ENCODE measurements at places on chromosomes 2 and 18.

GRCh38 chr2:98563394-98563793 lies 44.9 kb downstream of the COA5 start:
- peaks cover 34% of the 10 kb centered on the region for H3K36me3 ChIP-seq
- peak overlapping the region; percentile 44 for H3K27ac ChIP-seq
- no peak overlapping the region for H3K4me3 ChIP-seq
- peaks cover 33% of the 10 kb centered on the region for H3K4me1 ChIP-seq
- DNase-seq: no peak

- peaks cover 2% of the 10 kb centered on the region for H3K27me3 ChIP-seq
- no peak overlapping the region for H3K27ac ChIP-seq
- H3K4me3 ChIP-seq: no peak overlapping the region
- no peaks in the 10 kb centered on the region for H3K4me1 ChIP-seq
- H3K36me3 ChIP-seq: no peaks in the 10 kb centered on the region
- no peak for DNase-seq
Observed at GRCh38 chr2:84719434-84719833, 161.4 kb downstream of the TRABD2A start.

DNA sequence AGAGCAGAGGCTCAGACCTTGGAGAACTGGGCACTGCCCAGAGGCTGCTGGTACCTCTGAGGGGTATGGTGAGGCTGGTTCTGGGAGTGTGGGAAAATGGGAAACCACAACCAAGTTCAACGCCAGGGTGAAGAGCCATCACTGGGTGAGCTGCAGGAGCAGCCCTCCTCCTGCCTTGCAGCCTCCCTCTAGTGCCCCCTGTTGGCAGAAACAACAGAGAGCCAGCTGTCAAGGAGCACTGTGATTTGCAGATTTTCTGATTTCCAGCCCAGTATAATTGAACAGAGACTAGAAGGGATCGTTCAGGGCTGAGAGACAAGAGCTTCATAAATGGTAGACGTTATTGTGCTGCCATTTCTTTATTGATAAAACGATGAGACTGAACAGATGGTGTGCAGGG lies 50.5 kb downstream of the MAPK4 start:
- no peak overlapping the region for H3K27ac ChIP-seq
- H3K36me3 ChIP-seq: no peaks in the 10 kb centered on the region
- H3K4me3 ChIP-seq: no peak overlapping the region
- H3K4me1 ChIP-seq: no peaks in the 10 kb centered on the region
- H3K27me3 ChIP-seq: peaks cover 1% of the 10 kb centered on the region

DNA sequence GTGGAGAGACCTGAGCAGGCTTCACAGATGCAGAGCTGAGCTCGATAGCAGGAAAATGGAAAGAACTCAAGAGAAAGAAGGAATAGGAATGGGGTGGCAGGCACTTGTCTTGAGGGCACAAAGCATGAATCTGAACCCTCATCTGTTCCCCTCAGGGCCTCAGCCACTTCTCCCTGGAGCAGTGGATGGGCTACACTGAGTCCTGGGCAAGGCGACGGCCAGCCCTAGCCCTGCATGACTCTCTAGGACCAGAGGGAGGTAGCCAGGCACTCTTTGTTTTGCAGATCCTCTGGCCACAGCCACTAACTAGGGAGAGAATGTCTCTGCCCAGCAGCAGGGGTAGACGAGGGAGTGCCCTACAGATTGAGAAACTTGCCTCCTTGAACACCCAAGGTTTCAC lies 3.4 kb upstream of the TEX51 start:
- H3K4me3 ChIP-seq: no peak overlapping the region
- H3K27me3 ChIP-seq: no peaks in the 10 kb centered on the region
- no peak overlapping the region for H3K27ac ChIP-seq

DNA sequence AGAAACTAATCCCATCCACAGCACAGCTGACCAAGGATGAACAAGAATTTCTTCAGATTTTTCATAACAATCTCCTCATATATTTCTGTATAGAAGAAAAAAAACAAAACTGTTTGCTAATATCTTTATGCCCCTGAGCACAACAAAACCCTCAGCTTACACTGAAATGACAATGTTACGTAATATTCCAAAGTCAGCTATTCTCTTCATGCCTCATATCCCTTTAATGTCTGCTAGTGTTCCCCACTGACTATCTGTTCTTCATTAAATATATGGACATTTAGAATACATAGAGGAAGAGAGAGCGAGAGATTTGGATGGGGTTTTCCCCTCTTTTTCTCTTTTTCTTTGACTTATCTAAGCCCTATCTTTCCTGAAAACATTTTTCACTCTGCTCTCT lies 87.9 kb upstream of the GULP1 start:
- H3K4me3 ChIP-seq: no peak overlapping the region
- H3K27me3 ChIP-seq: no peaks in the 10 kb centered on the region
- DNase-seq: no peak
- no peaks in the 10 kb centered on the region for H3K4me1 ChIP-seq
- no peaks in the 10 kb centered on the region for H3K36me3 ChIP-seq

DNA sequence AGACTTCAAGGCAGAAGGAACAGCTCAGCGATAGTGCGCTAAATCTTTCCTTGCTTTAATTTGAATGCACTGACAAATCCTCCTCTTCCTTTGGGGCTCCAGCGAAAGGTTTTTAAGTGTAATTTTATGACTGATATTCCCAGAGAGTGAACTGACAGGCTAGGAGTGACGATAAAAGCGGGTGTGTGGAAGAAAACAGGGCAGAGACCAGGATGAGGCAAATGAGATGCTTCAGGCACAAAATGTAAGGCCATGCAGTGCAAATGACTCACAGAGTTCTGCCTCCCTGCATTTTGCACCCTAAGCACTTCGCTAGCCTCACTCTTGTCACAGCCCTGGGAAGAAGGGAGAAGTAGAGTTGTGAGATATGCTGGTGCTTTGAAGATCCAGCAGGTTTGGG lies 14.7 kb downstream of the KLHL23 start:
- H3K36me3 ChIP-seq: no peaks in the 10 kb centered on the region
- DNase-seq: no peak
- H3K27ac ChIP-seq: no peak overlapping the region
- no peaks in the 10 kb centered on the region for H3K27me3 ChIP-seq
- no peaks in the 10 kb centered on the region for H3K4me1 ChIP-seq
- H3K4me3 ChIP-seq: no peak overlapping the region

- no peaks in the 10 kb centered on the region for H3K4me1 ChIP-seq
- no peak for DNase-seq
- no peak overlapping the region for H3K27ac ChIP-seq
- H3K36me3 ChIP-seq: no peaks in the 10 kb centered on the region
Observed at GRCh38 chr2:46796843-46797625, 118.6 kb downstream of the MCFD2 start.

- H3K27ac ChIP-seq: no peak overlapping the region
- peaks cover 4% of the 10 kb centered on the region for H3K4me1 ChIP-seq
- no peak for DNase-seq
- H3K4me3 ChIP-seq: no peak overlapping the region
- H3K36me3 ChIP-seq: no peaks in the 10 kb centered on the region
- peaks cover 8% of the 10 kb centered on the region for H3K27me3 ChIP-seq
Observed at GRCh38 chr2:160142472-160142871, 57.6 kb downstream of the ITGB6 start.

- H3K27me3 ChIP-seq: peaks cover 5% of the 10 kb centered on the region
- no peak overlapping the region for H3K27ac ChIP-seq
- H3K4me1 ChIP-seq: no peaks in the 10 kb centered on the region
- no peak for DNase-seq
- no peaks in the 10 kb centered on the region for H3K36me3 ChIP-seq
- H3K4me3 ChIP-seq: no peak overlapping the region
Observed at GRCh38 chr2:95359031-95359430, 43.5 kb upstream of the FAHD2A start.

GRCh38 chr2:128637481-128638155 lies 318.9 kb upstream of the HS6ST1 start:
- H3K27me3 ChIP-seq: no peaks in the 10 kb centered on the region
- H3K36me3 ChIP-seq: no peaks in the 10 kb centered on the region
- H3K4me3 ChIP-seq: no peak overlapping the region
- H3K4me1 ChIP-seq: no peaks in the 10 kb centered on the region
- H3K27ac ChIP-seq: no peak overlapping the region

DNA sequence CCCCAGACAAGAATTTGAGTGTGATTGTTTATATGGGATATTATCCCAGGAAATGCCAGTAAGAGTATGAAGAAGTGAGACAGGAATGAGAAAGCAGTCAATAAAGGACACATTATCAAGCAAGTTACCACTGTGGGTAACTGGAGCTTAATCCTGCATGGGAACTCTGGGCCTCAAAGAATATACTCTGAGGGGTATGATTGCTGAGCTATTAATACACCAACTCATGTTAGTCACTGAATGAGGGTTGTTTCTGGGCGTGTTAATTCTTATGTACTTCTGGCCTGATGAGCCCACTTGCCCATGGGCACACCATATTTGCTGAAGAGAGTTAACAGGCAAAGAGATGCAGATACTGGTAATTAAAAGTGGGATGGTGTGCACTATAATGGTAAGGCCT lies 26.6 kb upstream of the PAIP2B start:
- DNase-seq: no peak
- H3K4me3 ChIP-seq: no peak overlapping the region
- no peaks in the 10 kb centered on the region for H3K36me3 ChIP-seq
- no peaks in the 10 kb centered on the region for H3K4me1 ChIP-seq

DNA sequence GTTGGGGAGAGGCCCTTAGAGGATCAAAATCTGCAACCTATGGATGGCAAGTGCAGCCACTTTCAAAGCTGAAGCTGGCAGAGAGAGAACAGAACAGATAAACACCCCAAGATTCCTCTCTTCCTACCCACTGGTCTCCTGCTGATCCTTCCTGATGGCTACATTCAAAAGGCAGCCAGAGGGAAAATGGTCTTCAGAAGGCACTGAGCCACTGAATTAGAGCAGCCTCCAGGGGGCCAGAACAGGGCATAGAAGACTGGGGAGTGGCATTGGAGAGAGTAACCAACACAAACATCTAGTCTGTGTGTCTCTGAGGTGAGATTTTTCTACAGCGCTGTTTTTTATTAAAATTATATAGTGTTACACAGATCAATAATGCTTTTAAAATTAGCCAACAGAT lies 432.6 kb downstream of the PARD3B start:
- no peaks in the 10 kb centered on the region for H3K27me3 ChIP-seq
- H3K4me1 ChIP-seq: peaks cover 19% of the 10 kb centered on the region
- no peak overlapping the region for H3K4me3 ChIP-seq
- no peaks in the 10 kb centered on the region for H3K36me3 ChIP-seq
- no peak overlapping the region for H3K27ac ChIP-seq
- DNase-seq: no peak

GRCh38 chr2:168528469-168528868 lies 72.4 kb downstream of the CERS6 start:
- no peak overlapping the region for H3K27ac ChIP-seq
- no peak for DNase-seq
- H3K36me3 ChIP-seq: no peaks in the 10 kb centered on the region
- peaks cover 38% of the 10 kb centered on the region for H3K4me1 ChIP-seq
- H3K4me3 ChIP-seq: no peak overlapping the region

GRCh38 chr18:56890632-56891031 lies 239.5 kb downstream of the WDR7 start:
- no peak overlapping the region for H3K4me3 ChIP-seq
- peaks cover 11% of the 10 kb centered on the region for H3K36me3 ChIP-seq
- no peak for DNase-seq
- H3K27ac ChIP-seq: no peak overlapping the region
- peaks cover 3% of the 10 kb centered on the region for H3K27me3 ChIP-seq

DNA sequence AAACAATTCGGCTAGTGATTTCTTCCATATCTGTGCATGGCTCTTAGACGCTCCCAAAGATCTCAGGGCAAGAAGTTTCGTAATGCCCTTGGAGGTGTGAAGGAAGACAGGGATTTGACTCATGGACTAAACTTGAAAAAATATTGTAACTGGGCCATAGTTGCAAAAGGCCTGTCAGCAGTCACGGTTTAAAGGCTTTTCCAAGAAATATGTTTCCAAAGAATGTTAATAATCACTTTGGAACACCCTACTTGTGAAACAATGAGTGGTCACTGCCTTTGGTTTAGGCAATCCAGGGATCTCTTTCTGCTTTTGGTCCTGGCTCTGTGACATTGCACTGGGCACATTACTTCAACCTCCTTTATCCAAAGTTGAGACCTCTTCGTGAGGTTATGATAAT lies 102.5 kb upstream of the RASGRP3 start:
- no peak overlapping the region for H3K27ac ChIP-seq
- DNase-seq: no peak
- no peaks in the 10 kb centered on the region for H3K36me3 ChIP-seq

DNA sequence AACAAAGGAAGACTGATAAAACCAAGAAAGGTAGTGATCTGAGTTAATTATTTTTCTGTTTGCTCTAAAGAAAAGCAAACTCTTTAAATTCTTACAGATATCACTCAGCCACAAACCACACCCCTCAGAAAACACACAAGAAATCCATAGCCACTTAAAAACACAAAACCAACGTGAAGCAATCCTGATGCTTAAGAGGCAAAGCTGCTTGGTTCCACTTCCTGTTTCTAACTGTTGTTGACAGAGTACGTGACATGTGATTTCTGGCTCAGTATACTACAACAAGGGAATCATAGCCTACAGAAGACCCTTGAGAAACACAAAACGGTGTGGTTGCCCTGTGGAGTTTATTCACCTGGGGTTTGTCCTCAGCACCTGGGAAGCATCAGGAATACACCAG lies 240.9 kb upstream of the APCDD1 start:
- H3K27ac ChIP-seq: no peak overlapping the region
- no peak overlapping the region for H3K4me3 ChIP-seq
- no peaks in the 10 kb centered on the region for H3K27me3 ChIP-seq
- H3K36me3 ChIP-seq: no peaks in the 10 kb centered on the region
- no peaks in the 10 kb centered on the region for H3K4me1 ChIP-seq

DNA sequence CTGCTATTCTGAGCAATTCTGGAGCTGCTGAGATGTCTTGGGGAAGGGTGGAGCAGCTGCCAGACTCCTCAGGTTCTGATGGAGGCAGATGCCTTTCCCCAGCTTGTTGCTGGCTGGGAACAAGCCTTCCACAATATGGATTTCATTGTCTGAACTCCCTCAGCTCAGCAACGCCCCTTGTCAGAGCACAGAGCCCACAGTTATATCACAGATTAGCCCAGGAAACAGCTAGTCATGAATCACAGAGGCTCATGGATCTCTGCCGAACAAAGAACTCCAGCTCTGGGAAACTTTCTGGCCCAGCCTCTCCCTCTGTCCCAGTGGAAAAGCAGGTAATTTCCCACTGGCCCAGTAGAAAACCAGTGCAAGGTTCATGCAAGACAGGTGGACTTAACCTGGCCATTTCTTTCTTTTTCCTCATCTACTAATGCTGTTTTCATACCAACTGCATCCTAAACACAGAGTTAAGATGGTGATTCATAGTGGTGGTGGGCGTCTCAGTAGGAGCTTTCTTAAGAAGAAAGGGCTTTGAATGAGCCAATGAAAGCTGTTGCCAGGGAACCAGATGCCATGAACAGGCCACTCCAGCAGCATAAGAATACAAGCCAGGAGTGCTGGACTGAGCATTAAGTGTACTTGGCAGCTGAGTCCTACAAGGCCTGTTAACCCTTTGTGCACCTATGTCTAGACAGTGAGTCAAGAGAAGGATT lies 8.7 kb upstream of the KIAA2012 start:
- H3K36me3 ChIP-seq: no peaks in the 10 kb centered on the region
- H3K27me3 ChIP-seq: peaks cover 21% of the 10 kb centered on the region
- no peaks in the 10 kb centered on the region for H3K4me1 ChIP-seq
- H3K4me3 ChIP-seq: no peak overlapping the region

GRCh38 chr2:236085647-236086046 lies 82.5 kb downstream of the GBX2 start:
- no peak overlapping the region for H3K27ac ChIP-seq
- H3K4me3 ChIP-seq: no peak overlapping the region
- peaks cover 2% of the 10 kb centered on the region for H3K27me3 ChIP-seq
- no peaks in the 10 kb centered on the region for H3K4me1 ChIP-seq
- no peaks in the 10 kb centered on the region for H3K36me3 ChIP-seq

Data from immature natural killer cell (primary cell).